ENCODE measurements at places on chromosomes 13 and 19.

DNA sequence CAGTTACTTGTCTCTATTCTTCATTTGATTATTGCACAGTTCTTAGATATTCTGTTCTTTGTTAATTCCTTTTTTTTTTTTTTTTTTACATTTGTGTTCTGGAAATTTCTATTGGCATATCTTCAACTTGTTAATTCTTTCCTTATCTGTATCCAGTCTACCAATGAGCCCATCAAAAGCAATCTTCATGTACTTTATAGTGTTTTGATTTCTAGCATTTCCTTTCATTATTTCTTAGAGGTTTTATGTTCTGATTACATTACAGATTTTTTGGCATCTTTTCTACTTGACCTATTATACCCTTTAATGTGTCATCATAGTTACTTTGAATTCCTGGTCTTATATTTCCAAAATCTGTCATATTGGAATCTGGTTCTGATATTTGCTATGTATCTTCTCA lies 2194.8 kb downstream of the PCDH9 start:
- DNase-seq, result no peak

GRCh38 chr19:33309826-33310225 lies 7.5 kb upstream of the CEBPA start:
- DNase-seq, result no peak

DNA sequence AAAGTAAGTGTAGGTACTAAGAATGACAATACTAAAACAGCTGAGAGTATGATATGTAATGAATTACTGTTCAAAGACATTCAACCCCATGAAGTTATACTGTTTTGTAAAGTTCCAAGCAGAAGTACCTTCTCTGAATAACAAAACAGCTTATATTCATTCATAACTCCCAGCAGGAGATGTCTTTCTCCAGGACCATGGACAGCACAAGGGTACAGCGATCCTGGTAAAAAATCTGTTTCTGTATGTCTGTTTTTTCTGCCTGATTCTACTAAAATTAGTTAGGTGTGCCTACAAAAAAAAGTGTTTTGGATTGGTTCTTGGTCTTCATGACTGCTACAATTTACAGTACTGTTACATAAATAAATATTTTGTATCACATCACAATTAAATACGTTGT lies 172.5 kb upstream of the SLITRK5 start:
- peak; percentile 15 for DNase-seq

- DNase-seq, result no peak
Measured at GRCh38 chr19:15609261-15609660, 5.8 kb upstream of the CYP4F8 start.

- no peak for DNase-seq
Measured at GRCh38 chr19:42150911-42151361, 18.7 kb upstream of the POU2F2 start.

GRCh38 chr19:28519952-28520861 lies 692.7 kb downstream of the UQCRFS1 start:
- DNase-seq, result no peak

- no peak for DNase-seq
Measured at GRCh38 chr19:29966588-29967249, 24.7 kb downstream of the URI1 start.

DNA sequence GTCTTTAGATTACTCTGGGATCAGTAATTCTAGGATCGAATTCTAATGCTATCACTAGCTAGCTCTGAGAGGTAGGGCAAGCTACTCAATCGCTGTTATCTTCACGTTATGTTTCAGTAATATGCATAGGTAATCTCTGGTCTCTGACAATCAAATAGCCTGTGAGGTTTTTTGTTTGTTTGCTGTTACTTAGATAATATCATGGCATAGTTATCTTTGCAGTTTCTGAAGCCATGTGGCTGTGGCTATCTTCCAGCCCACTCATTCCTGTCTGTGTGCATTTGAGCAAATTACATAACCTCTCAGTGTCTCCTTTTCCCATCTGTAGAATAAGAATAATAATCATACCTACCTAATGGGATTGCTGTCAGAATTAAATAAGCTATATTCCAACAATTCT lies 330.2 kb downstream of the PCDH9 start:
- DNase-seq, result no peak

- no peak for DNase-seq
Measured at GRCh38 chr13:39938596-39938995, 283.1 kb downstream of the COG6 start.

- DNase-seq, result no peak
Measured at GRCh38 chr19:49570997-49571676, 9.2 kb downstream of the NOSIP start.

- no peak for DNase-seq
Measured at GRCh38 chr13:40599747-40600146, 66.7 kb downstream of the FOXO1 start.

DNA sequence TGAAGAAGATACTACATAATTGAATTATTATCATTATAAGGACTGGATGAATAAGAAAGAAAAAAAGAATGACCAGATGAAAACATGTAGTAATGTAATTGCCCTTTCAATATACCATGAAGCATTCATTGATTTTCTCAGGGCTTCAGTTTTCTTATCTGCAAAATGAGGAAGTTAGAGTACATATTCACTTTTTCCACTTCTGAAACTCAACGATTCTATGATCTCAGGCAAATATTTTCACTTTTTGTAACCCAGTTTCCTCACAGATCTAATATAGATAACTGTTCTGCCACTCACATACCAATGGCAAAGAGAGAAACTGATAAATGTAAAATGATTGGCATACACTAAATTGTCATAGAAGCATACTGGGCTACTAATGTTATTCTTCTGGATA lies 856.6 kb upstream of the KLHL1 start:
- DNase-seq, result no peak

DNA sequence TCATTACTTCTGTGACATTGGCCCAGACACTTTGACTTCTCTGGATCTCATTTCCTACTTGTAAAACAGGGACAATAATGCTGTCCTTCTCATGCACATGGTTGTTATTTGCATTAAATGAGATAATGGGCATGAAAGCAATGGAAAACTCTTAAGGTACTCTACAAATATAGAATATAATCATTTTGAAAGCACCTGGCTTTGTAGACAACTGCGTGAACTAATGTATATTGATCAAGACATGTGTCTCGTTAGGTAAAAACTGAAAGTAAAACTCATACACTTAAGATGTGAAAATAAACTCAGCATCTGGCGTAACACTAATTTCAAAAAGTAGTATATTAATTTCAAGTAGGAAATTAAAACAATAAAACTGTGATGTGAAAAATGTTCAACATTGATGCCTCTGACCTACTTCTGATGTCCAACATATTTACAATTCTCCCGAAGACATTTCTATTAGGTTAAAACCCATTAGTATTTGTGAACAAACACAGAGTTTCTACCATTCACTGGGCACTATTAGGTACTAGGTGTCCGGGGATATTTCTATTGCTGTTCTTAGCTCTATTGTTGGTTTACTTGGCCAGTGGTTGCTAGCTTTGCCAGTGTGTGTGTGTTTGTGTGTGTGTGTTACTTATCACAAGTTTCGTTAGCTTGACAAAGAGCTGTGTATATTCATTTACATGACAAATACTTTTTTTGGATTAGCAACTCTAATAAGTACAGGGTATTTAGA lies 220.5 kb downstream of the KCNRG start:
- DNase-seq, result no peak

- no peak for DNase-seq
Measured at GRCh38 chr13:47241446-47241845, 344.6 kb upstream of the HTR2A start.

- DNase-seq, result no peak
Measured at GRCh38 chr13:46327246-46327645, 59.8 kb downstream of the RUBCNL start.

DNA sequence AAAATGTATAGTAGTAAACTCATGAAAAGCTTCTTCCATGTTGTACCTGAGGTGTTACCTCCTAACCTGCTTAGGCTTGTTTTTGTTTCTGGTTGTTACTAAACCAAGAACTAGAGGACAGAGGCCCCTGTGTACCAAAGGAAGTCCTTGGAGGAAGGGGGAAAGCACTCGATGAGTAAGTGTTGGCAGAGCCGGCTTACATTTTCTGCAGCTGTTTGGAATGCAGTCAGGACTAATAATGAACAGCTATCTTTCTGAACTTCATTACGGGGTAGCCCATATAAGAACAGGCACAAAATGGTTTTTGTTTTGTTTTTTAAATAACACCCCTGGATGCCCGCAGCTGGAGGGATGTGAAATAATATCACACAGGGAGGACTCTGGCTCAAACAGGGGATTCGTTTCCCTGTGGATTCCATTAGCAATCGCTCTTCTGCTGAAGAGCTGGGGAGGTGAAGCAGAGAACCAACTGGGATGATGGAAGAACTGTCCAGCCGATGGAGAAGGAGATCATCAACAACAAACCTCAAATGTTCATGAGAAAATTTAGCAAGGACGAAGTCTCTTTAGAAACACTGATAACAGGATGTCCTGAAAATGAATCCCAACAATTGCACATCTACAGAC lies 214.2 kb upstream of the MAB21L1 start:
- no peak for DNase-seq

GRCh38 chr19:11069561-11069960 lies 19.7 kb upstream of the LDLR start:
- DNase-seq, result no peak

- no peak for DNase-seq
Measured at GRCh38 chr13:21287331-21287907, 111.0 kb downstream of the MRPL57 start.

- DNase-seq, result no peak
Measured at GRCh38 chr19:39736088-39736487, 1.7 kb downstream of the CLC start.

GRCh38 chr13:45751885-45752284 lies 49.8 kb downstream of the CBY2 start:
- no peak for DNase-seq

DNA sequence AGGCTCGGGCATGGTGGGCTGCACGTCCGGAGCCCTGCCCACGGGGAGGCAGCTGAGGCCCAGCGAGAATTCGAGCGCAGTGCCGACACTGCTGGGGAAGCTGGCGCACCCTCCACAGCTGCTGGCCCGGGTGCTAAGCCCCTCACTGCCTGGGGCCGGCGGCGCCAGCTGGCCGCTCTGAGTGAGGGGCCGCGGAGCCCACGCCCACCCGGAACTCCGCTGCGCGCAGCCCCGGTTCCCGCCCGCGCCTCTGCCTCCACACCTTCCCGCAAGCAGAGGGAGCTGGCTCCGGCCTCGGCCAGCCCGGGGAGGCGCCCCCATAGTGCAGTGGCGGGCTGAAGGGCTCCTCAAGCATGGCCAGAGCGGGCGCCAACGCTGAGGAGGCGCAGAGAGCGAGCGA lies 2080.4 kb downstream of the PCDH9 start:
- no peak for DNase-seq

- no peak for DNase-seq
Measured at GRCh38 chr13:30392681-30393045, 29.6 kb upstream of the UBE2L5 start.

- peak; percentile 62 for DNase-seq
Measured at GRCh38 chr13:113836768-113837559, 26.9 kb downstream of the GAS6 start.

- no peak for DNase-seq
Measured at GRCh38 chr13:45541806-45542205, 73.7 kb downstream of the ERICH6B start.

DNA sequence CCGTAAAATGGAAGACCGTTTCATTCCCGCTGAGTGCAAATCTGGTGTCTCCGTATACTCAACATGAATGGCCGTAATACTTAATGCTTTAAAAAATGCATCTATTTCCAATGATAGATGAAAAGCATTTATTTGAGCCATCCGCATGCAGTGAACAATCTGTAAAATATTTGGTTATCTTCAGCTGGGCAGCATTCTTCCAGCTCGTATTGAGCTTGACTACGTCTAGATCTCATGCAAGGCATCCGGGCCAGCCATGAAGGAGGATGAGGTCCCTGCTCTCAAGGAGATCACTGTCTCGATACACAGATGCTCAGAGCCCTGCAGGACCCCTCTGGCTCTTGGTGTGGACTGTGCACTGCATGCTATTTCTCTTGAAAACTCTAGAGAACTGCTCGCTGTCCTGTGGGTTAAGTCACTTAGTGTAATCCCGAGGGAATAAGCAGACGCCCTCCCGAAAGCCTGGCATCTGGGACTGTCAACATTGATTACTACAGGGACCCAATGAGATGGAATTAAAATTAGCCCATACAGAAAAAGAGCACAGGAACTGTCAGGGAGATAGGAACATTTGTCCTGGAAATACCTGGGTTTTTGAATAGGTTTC lies 112.4 kb upstream of the RNF113B start:
- no peak for DNase-seq

DNA sequence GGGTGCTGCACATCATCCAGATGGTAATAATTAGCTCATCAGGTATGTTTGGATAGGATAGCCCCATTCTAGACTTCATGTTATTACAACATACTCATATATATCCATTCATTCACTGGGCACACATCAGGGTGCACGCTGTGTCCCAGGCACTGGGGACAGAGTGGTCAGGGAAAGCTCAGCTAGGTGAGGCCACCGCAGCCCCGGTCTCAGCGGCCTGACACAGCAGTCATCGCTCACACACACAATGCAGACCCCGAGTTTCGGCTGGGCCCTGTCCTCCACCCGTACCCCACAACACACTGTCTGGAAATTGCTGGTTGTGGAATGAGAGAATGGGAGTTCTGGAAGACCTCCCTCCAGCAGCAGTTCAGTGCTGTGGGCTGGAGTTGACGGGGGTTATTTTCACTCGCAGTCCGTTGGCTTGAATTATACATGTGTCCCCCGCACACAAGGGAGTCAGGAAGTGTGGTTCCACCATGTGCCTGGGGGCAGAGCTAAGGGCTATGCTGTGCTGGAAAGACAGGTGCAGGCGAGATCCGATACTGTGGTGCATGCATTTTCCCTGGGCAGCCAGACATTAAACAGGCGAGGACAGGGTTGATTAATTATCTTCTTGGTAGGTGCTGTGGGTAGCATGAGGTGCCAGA lies 257.6 kb downstream of the TEX29 start:
- no peak for DNase-seq

GRCh38 chr13:111049791-111050538 lies 65.1 kb upstream of the ARHGEF7 start:
- DNase-seq, result no peak
